GM23338 (cell line): ENCODE measurements at places on chromosomes 7 and 10. TPM values are rescaled to one million over a fixed set of nuclear protein-coding genes. Genes with fewer than 3 reads are reported as not detected.

The DUSP5 gene
- total RNA-seq: 35.0 and 35.9 TPM in 2 replicates

The NEUROG3 gene
- 0.16 TPM in 1 of 2 replicates, not detected in the other for total RNA-seq

The KAZALD1 gene
- total RNA-seq: 1.2 and 1.3 TPM in 2 replicates

DNA sequence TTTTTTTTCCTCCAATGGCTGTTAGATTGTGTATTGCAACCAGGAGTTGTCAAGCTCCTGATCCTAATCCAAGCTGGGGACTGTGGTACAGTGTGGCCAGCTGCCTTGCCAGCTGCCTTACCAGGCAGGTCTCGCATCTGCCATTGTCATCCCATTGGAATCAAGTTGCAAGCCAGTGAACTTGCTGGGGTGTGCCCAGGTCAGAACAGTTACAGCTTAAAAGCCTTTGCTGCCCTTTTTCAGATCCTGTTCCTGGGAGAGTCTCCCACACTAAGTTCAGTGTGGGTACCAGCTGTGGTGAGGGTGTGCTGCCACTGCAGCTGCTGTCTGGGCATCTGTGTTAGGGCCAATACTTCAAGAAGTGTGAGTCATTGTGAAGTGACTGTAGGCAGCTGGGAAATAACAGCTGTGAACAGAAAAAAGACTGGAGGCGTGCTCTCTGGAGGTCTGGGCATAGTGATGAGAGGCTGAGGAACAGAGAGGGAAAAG is 72.8 kb downstream of the CCNY start:
- no peak for DNase-seq
- H3K4me1 ChIP-seq: peaks cover 27% of the 10 kb centered on the region
- H3K27ac ChIP-seq: no peak overlapping the region
- H3K4me3 ChIP-seq: no peak overlapping the region
- no peaks in the 10 kb centered on the region for H3K27me3 ChIP-seq

- H3K36me3 ChIP-seq: peaks cover 9% of the 10 kb centered on the region
- H3K27me3 ChIP-seq: no peaks in the 10 kb centered on the region
- DNase-seq: peak; percentile 34
- no peak overlapping the region for H3K4me3 ChIP-seq
Observed at GRCh38 chr7:144384555-144385245, 18.8 kb downstream of the NOBOX start.

- no peaks in the 10 kb centered on the region for H3K27me3 ChIP-seq
- peaks cover 11% of the 10 kb centered on the region; the same call in 1 of the 2 replicates for H3K4me1 ChIP-seq
- no peaks in the 10 kb centered on the region for H3K36me3 ChIP-seq
Observed at GRCh38 chr10:12264204-12264940, 68.4 kb downstream of the CDC123 start.

GRCh38 chr7:45969940-45970339 is 48.9 kb upstream of the IGFBP3 start:
- H3K27ac ChIP-seq: no peak overlapping the region
- H3K36me3 ChIP-seq: no peaks in the 10 kb centered on the region
- H3K4me1 ChIP-seq: no peaks in the 10 kb centered on the region
- no peak overlapping the region for H3K4me3 ChIP-seq

DNA sequence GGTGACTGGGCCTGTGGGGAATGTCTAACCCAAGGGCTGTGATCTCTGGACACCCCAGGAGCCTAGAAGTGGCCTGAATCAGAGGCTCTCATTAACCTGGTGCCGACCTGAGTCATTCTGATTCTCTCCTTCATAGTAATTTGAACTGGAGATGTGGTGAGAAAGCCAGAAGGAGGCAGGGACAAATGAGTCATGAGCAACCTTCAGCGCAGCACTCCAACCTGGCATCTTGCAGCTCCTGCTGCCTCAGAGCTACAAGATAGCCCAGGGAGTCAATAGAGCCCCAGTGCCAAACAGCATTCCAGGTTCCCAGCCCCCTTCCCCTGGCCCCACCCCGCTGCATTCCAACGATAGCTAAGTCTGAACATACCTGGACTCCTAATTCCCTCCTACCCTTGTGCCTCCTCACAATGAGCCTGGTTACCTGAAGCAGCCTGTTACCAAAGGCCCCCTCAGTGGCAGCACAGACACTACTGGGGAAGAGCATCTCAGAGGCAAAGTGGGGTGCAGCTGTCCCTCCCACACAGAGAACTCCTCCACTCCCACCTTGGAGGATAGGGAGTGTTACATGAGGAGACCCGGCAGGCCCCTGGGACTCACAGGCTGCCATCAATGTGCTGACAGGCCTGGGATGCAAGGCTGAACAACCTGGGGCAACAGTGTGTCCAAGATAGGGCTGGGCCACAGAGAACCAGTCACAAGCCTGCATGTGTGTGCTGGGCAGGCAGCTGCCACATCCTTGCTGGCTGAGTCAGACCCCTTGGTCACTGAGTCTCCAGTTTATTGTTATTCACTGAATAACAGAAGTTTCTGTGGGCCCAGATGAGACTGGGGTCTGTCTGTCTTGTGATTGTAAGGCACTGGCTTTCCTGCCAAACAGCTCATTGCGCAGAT is 76.8 kb upstream of the LEP start:
- peak; percentile 73 for DNase-seq
- H3K36me3 ChIP-seq: no peaks in the 10 kb centered on the region
- peaks cover 78% of the 10 kb centered on the region for H3K27me3 ChIP-seq
